Inflammatory macrophage (primary cell): ENCODE measurements at places on chromosomes 7 and 10.

DNA sequence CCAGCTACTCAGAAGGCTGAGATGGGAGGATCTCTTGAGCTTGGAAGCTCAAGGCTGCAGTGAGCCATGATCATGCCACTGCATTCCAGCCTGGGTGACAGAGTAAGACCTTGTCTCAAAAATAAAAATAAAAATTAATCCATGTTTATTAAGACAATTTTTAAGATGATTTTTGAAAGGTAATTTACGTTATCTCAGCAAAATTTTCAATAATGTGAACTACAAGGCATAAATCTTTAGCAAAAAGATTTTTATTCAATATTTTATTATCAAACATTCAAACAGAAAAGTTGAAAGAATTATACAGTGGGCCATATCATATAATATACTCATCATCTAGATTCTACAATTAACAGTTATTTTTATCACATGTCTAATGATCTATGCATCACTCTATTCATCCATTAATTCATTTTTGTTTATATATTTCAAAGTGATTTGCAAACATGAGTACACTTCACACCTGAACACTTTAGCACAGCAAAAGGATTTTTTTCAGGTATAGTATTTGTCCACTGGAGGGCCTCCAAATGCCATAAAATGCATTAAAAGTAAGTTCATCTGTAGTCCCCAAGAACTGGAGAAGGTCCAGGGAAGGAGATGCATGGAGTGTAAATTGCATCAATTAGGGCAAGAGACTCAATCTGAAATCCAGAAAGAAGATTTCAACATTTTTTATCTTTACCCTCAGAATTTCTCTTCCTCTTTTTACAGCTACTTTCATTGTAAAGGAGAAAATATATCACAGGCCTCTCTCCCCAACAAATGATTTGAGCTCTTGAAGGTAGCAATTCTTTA lies 38.6 kb upstream of the RSBN1L start:
- DNase-seq, result peak; percentile 79

DNA sequence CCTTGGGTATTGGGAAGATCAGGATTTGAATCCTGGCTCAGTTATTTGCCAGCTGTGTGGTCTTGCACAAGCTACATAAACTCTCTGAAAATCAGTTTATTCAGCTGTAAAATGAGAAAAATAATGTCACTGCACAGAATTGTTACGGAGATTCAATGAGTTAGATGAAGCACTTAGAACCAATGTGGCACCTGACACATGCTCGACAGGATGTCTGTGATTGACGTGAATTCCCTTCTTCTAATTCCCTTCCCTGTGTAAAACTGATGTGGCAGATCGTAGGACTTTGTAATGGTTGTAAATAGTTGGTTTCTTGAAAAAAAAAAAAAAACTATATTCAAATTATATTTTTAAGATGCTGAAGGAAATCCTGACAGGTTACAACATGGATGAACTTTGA lies 249.9 kb upstream of the MKLN1 start:
- DNase-seq, result no peak

DNA sequence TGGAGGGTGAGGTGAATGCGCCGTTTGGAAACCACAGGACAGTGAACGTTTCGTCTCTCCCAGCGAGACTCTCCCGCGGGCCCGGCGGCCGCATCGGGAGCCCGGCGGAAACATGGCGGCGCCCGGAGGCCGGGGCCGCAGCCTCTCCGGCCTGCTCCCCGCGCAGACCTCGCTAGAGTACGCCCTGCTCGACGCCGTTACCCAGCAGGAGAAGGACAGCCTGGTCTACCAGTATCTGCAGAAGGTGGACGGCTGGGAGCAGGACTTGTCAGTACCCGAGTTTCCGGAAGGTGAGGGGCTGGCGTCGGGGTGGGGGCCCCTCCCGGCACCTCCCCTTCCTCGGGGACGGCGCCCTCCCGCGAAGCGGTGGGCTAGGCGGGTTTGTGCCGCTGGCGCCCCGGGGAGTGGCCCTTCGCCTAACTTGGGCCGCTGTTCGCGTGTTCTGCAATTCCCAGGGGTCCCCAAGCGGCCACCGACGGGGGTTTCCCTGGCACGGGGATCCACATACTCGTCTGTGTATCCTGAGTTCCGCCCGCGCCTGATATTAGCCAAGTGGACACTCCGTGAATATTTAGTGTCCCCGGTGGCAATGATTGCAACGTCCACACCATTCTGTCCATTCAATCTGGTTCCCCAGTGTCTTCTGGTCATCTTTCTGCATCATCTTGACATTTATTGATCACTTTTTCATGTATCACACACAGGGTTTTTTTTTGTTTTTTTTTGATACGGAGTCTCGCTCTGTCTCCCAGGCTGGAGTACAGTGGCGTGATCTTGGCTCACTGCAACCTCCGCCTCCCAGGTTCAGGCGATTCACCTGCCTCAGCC lies 514 bp downstream of the NHLRC2 start:
- peak; percentile 54 for DNase-seq

GRCh38 chr10:124478515-124478914 lies 16.9 kb downstream of the LHPP start:
- no peak for DNase-seq

DNA sequence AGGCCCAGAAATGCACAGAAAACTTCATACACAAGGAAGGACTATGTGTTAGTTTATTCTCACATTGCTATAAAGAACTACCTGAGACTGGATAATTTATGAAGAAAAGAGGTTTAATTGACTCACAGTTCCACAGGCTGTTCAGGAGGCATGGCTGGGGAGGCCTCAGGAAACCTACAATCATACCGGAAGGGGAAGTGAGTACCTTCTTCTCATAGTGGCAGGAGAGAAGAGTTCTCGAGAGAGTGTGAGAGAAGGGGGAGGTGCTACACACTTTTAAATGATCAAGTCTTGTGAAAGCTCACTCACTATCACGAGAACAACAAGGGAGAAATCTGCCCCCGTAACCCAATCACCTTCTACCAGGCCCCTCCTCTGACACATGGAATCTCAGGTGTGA lies 16.8 kb upstream of the RAMP3 start:
- DNase-seq, result no peak

GRCh38 chr7:28808796-28809533 lies 149.2 kb downstream of the TRIL start:
- no peak for DNase-seq

- DNase-seq, result peak; percentile 18
Measured at GRCh38 chr7:138962561-138963270, 18.5 kb downstream of the KIAA1549 start.

DNA sequence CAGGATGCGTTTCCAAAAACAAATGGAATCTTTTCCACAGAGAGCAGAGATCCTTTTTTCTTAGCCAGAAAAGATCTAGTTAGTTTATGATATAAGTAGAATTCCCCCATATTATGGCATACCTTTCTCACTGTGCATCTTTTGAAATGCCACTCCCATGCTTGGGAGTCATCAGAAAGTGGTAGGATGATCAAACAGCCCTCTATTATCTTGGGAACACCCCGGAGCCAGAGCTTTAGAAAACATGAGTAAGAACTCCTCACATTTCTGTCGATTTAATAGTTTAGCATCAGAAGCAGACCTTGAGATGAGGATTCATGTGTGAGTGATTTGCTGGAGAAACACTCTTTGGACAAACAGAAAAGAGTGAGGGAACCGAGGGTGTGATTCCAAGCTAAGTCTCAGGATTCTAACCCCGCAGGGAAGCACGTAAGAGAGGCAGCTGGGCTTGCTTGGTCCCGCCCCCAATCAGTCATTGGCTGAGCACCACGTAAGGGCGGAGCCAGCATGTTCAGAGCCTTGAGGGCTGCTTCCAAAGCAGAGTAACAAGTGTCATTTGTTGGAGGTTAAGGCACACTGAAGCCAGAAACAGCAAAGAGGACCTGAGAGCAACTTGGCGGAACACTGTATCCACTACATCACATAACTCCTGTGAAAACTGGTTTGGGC lies 43.7 kb upstream of the NXPH1 start:
- no peak for DNase-seq

DNA sequence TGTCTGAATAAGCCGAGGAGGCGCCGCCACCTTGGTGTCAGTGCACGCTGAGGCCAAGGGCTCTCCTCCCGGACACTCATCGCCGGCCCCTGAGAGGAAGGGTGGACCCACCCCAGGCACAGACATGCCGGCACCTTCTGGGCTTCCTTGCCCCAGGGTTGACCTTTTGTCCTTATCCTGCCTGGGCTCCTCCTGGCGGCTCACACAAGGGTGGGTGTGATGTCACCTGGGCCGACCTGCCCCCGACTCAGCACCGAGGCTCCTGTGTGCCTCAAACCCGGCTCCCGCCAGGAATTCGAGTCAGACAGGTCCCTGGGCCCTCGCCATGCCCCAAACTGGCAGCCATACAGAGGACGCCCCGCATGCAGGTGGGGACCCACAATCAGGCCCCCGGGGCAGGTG lies 17.7 kb upstream of the CFAP46 start:
- no peak for DNase-seq

GRCh38 chr10:121608469-121609190 lies 10.4 kb upstream of the FGFR2 start:
- no peak for DNase-seq

GRCh38 chr10:64081947-64082482 lies 560.8 kb downstream of the REEP3 start:
- no peak for DNase-seq

- no peak for DNase-seq
Measured at GRCh38 chr10:131663351-131663750, 237.5 kb upstream of the PPP2R2D start.

DNA sequence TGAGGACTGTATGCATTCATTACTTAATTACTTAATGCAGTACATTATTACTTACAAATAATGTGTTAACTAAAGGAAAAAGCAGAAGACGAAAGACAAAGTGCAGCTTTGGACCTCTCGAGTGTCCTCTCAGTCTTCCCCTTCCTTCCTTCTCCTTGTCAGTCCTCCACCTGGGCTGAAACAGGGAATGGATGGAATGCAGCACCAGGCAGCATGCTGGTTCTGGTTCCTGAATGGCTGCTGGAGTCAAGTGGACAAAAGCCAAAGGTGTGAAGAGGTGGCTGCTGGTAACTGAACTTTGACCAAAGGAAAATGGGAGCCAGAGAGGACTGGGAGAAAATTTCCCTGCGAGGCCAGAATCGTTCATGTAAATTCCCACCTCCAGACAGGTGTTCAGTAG lies 179.5 kb downstream of the GPAM start:
- DNase-seq, result no peak

DNA sequence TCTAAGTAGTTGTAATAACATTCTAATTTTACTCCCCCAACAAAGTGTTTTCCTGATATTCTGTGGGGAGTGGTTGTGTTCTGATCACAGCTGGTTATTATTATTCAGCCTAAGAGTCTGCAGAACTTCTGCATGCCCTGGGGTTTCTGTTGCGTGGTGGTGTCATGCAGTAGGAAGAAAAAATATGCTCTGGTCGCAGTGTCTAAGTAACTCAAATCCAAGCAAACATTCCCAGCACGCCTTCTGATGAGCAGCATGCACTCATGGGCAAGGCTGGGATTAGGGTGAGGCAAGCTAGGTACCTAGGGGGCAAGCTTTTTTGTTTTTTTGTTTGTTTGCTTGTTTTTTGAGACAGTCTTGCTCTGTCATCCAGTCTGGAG lies 112.8 kb upstream of the KMT2E start:
- DNase-seq, result no peak

- DNase-seq, result no peak
Measured at GRCh38 chr7:139646566-139646965, 123.1 kb downstream of the CLEC2L start.

GRCh38 chr10:29669149-29669548 lies 34.4 kb upstream of the SVIL start:
- DNase-seq, result no peak

DNA sequence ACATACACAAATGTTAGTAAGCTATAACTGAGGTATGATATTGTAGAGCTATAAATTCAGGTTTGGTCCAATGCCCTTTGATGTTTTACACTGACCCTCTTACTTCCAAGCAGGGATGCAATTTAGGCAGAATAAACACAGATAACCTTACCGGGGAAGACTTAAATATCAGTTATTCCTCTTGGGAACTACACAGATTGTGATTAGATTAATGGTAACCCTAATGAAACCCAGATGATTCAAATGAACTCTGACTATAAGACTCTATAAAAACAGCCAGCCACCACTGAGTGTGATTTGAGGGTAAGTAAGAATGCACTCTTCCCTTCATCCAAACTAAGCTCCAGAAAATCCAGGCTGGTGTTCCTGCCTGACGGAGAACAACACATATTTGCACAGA lies 891.1 kb downstream of the NXPH1 start:
- DNase-seq, result no peak

- no peak for DNase-seq
Measured at GRCh38 chr10:24162206-24162985, 46.5 kb upstream of the KIAA1217 start.

- no peak for DNase-seq
Measured at GRCh38 chr10:97462309-97462708, 16.3 kb downstream of the ZDHHC16 start.

GRCh38 chr10:132111121-132111731 lies 45.5 kb downstream of the JAKMIP3 start:
- DNase-seq, result no peak

- no peak for DNase-seq
Measured at GRCh38 chr10:59623133-59624121, 86.2 kb downstream of the SLC16A9 start.

GRCh38 chr10:87925570-87925969 lies 62.1 kb downstream of the PTEN start:
- DNase-seq, result no peak

DNA sequence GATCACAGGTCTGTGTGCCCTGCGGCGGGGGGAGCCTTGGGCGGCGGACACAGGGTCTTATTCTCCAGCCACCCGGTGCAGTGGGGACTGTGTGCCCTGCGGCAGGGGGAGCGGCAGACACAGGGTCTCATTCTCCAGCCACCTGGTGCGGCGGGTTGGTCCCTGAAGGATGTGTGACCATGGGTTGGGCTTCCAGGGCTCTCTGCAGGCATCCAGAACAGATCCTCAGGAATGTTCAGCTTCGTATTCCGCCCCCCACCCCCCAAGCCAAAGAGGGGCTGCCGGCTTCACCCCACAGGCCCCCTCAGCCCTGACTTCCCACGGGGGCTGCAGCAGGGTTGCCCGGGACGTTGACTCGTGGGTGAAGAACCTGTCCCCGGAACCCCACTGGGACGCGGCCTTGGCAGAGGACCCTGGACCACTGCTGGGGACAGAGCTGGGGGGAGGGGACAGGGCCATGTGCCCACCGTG lies 154.5 kb upstream of the PPP2R2D start:
- DNase-seq, result no peak

GRCh38 chr7:31885171-31885570 lies 185.0 kb downstream of the PDE1C start:
- DNase-seq, result no peak
